AG04450 (cell line): ENCODE measurements at places on chromosomes 7 and 10. TPM values are rescaled to one million over a fixed set of nuclear protein-coding genes. Genes with fewer than 3 reads are reported as not detected.

Gene SRRM3
- 1.5 and 2.0 TPM in 2 replicates for polyA plus RNA-seq

DNA sequence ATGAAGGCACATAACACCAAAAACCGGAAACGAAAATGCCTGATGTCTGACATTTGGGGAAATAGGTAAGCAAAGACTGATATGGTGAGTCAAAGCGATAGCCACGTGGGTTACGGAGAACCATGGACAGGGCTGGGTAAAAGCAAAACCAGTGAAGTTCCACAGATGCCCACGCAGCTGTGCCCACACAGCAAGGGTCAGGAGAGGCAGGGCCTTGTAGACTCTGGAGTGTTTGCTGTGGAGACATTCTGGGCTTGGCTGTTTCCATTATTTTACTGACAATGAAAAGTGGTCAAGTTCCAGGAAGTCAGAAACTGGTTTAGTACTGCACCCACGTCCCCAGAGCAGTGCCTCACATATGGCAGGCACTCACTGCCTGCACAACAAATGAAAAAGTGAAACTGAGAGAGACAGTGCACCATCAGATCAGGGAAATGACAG is 148.7 kb downstream of the ZMYND11 start:
- DNase-seq, result no peak

Gene ZNF239
- polyA plus RNA-seq, result 6.4 and 6.9 TPM in 2 replicates

Gene CHAT
- polyA plus RNA-seq, result not detected in 2 replicates

DNA sequence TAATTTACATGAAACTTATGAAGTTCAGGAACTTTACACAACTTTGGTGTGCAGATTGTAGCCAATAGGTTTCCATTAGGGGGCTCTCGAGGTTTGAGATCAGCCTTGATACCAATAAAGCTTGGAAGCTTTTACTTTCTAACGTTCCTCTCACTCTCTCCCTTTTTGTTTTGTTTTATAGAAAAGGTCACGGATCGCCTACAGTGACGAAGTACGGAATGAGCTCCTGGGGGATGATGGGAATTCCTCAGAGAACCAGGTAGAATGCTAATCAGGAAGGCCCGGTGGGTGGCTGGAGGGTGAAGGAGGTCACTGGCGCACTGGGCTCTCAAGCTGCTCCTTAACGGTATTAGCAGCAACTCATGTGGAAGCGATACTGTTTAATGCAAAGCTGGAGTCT is 79.9 kb downstream of the VTI1A start:
- DNase-seq, result no peak

Gene CASP7
- 28.6 and 33.7 TPM in 2 replicates for polyA plus RNA-seq

DNA sequence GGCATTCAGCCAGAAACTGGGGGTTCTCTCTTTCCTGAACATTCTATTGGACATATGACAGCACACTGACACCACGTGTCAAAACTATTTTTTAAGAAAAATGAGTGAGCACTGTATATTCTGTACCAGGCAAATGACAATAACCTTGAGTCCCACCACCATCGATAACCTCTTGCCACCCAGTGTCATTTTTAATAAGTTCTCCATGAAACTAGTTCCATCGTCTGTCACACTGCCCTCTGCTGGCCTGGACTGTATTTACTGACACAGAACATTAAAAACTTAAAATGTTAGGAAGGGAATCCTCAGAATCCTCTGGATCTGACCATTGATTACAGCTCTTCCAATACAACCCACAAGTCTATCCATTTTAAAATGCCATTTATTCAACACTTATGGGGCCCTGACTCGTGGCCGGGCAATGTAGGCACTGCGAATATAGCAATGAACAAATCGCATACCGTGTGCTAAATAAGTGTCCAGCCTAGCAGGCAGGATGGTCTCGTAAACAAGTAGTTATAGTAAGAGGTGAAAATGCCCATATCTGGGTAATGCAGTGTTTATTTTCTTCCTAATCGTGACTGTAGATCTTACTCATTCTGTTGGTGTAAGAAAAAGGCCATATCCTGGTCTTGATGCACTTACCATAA is 35.9 kb upstream of the CACNB2 start:
- DNase-seq, result no peak

Gene STEAP2
- 5.4 and 6.4 TPM in 2 replicates for polyA plus RNA-seq

DNA sequence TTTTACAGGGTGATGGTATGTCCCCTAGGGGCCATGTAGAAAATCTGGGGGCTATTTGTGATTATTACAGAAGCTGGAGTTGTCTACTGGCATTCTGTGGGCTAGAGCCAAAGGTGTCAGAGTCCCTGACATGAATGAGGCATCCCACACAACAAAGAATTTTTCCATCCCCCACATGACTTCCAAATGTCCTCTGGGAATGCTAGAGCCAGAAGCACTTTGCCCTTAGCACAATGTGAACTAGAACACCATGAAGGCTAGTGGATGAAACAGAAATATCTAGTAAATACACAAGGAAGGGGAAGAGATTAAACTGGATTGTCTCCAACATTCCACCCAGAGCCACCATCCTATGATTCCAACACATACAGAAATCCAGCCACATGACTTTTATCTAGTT is 46.9 kb downstream of the FAM13C start:
- DNase-seq, result no peak

Gene MUC12
- 1.8 and 2.8 TPM in 2 replicates for polyA plus RNA-seq

- DNase-seq, result no peak
Measured at GRCh38 chr7:38122501-38122900, 55.5 kb upstream of the STARD3NL start.

- DNase-seq, result no peak
Measured at GRCh38 chr10:1382711-1383110, 326.5 kb downstream of the WDR37 start.

- DNase-seq, result no peak
Measured at GRCh38 chr7:3494947-3495346, 193.9 kb downstream of the SDK1 start.

Gene TRIL
- 0.15 and 0.16 TPM in 2 replicates for polyA plus RNA-seq

GRCh38 chr10:103685880-103686669 is 169.3 kb downstream of the SH3PXD2A start:
- no peak for DNase-seq

DNA sequence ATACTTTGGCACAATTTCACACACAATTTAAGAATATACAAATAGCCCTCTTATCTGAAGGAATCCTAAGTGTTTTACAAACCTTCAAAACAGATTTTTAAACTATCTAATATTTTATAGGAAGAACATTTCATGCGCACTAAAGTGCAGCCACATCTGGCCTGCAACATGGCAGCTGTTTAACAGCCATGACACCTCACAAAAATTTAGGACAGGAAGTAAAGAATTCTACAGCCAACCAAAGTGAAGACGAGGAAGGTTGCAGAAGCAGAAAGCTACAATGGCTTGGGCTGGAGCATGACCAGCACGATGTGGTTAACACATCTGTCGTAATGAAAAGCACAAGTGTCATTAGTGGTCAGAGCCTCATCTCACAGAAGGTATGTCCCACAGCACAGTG is 238.1 kb downstream of the HPSE2 start:
- no peak for DNase-seq

DNA sequence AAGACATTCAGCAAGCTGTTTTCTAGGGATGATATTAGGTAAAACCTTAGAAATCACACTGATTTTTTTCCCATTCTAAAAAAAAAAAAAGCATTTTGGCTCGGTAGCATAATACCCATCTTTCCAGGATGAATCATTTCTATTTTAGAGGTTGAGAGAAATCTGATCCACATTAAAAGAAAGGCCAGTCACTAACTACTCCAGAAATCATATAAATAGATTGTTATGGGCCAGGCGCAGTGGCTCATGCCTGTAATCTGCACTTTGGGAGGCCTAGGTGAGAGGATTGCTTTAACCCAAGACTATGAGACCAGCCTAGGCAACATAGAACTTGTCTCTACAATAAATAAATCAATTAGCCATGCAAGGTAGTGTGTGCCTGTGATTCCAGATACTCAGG is 164.3 kb downstream of the BAMBI start:
- no peak for DNase-seq

DNA sequence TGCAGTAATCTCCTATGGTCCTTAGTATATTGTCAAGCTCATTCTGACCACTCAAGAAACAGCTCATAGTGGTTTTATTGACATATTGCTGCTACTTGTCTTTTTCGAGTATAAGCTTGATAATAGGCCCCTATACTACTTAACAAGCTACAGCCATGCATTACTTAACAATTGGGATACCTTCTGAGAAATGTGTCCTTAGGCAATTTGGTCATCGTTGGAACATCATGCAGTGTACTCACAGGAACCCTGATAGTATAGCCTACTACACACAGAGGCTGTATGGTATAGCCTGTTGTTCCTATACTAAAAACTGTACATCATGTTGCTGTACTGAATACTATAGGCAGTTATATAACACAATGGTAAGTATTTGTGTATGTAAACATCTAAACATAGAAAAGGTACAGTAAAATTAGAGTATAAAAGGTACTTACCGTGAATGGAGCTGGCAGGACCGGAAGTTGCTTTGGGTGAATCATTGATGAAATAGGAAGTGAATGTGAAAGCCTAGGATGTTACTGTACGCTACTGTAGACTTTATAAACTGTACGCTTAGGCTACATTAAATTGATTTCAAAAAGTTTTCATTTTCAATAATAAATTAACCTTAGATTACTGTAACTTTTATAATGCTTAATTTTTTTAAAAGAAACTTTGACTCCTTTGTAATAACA is 160.9 kb downstream of the LRRC4 start:
- DNase-seq, result no peak

- DNase-seq, result no peak
Measured at GRCh38 chr7:40723829-40724228, 589.0 kb downstream of the SUGCT start.

Gene ZNF398
- polyA plus RNA-seq, result 6.6 and 6.8 TPM in 2 replicates

- no peak for DNase-seq
Measured at GRCh38 chr10:26169466-26169865, 47.1 kb upstream of the GAD2 start.

DNA sequence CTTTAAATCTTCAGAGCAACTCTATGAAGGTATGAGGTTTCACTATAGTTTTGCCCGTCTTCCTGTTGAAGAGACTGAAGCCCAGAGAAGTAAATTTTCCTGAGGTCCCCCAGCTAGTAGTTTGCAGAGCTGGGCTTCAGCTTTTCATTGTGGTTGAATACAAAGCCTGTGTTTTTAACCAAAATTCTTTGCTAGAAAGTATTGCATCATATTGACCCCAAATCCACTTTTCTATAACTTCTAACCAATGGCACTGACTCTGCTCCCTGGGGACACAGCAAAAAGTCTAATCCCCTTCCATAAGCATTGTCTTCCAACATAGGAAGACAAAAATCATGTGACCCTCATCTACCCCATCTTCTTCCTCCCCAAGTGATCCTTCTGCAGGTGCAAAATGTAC is 93.0 kb downstream of the KCNMA1 start:
- no peak for DNase-seq

Gene TRPV6
- polyA plus RNA-seq, result not detected in 2 replicates

DNA sequence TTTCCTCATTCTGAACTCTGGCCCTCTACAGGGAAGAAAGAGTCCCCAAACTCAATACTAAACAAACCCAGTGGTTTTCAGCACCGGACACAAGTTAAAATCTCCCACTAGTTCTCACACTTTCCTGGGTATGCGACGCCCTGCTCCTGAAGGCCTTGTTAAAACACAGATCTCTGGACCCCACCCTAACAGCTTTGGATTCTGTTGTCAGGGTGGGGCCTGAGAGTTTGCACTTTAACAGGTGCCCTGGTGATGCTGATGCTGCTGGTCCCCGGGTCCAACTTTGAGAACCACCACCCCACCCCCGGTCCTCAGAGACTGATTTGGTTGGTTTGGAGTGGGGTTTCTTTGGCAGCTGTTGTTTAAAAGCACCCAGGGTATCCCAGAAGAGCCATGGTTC is 61.6 kb downstream of the CHST3 start:
- DNase-seq, result no peak

Gene IQUB
- 0.06 and 0.15 TPM in 2 replicates for polyA plus RNA-seq

GRCh38 chr7:47591089-47591654 is 9.3 kb upstream of the TNS3 start:
- DNase-seq, result no peak

Gene ACBD7
- 0.58 and 0.67 TPM in 2 replicates for polyA plus RNA-seq

- DNase-seq, result no peak
Measured at GRCh38 chr7:158015403-158016179, 572.0 kb downstream of the PTPRN2 start.

DNA sequence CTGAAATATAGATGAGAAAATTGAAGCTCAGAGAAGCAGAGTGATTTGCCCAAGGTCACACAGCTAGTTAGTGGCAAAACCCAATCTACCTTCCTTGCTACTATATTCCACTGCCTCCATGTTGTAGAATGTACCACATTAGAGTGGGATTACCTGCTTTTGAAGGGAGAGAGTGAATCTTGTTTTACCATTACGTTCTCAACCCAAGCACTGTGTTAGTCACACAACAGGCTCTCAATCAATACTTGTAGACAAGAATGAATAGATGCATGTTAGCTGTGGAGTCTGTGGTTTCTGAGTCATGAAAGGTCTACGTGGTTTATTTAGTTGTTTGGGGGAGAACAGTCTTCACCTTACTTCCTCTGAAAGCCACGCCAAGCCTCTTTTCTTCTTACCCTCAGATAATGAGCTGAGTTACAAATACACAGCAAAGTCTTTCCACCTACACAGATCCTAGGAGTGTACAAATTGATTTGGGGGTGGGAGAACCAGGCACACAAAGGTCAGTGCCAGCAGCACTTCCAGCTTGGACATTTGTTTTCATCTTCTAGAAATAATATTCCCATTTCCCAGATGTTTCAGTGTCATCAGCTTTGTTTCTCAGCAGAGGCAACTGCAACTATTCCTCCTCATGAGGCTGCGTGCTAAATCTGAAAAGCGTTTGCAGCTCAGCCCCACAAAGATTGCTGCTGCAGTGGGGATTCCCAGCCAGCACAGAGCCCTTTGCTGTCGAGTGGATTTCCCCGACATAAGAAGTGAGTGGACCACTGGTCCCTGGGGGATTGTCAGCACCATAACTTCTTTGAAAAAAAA is 71.5 kb upstream of the ADO start:
- peak; percentile 21 for DNase-seq

GRCh38 chr7:103821092-103821491 is 168.4 kb downstream of the RELN start:
- DNase-seq, result no peak

Gene GCK
- 0.35 and 0.47 TPM in 2 replicates for polyA plus RNA-seq

DNA sequence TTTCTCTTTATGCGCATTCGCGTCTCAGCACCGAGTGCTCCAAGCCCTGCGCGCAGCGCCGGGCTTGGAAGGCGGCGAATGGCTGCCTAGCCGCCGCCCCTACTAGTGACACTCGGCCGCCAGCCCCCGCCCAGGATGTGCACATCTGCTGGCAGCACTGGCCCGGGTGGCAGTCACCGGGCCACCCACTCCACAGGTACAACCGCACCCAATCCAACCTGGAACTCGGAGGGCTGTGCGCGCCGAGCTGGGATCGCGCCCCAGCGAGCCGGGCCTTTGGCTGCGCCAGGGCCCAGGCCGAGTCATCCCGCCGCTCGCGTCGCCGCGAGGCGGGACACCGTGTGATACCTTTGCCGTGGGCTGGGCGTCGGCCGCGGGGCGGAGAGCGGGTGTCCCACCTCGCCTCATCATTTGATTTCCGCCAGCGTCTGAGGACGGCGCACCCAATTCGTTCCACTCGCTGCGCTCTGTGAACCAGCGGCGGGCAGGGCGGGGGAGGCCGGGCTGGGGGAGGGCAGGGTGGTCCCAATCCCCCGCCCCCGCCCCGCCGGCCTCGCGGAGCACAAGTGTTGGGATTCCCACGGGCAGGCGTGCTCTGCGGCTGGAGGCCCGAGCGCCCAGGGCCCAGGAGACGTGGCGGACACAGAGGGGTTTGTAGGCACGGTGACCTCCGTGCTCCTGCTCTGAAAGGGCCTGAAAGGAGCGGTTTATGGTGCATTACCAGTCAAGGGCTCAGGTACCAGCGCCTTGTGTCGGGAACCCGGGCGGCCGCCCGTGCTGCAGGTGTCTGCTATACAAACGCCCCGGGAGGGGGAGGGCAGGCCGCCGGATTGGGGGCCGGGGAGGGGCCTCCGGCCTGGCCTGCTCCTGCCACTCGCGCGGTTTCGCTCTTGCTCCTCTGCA is 17.8 kb upstream of the PTF1A start:
- no peak for DNase-seq

GRCh38 chr10:22690614-22691431 is 23.6 kb downstream of the PIP4K2A start:
- no peak for DNase-seq
